ENCODE measurements at places on chromosomes 16 and 17.

GRCh38 chr17:59619035-59619297, 729 bp upstream of the CLTC start:
- ATAC-seq, result no peak

- ATAC-seq, result no peak
These were observed 25.4 kb downstream of the MAP1LC3B start for GRCh38 chr16:87417528-87417910.

DNA sequence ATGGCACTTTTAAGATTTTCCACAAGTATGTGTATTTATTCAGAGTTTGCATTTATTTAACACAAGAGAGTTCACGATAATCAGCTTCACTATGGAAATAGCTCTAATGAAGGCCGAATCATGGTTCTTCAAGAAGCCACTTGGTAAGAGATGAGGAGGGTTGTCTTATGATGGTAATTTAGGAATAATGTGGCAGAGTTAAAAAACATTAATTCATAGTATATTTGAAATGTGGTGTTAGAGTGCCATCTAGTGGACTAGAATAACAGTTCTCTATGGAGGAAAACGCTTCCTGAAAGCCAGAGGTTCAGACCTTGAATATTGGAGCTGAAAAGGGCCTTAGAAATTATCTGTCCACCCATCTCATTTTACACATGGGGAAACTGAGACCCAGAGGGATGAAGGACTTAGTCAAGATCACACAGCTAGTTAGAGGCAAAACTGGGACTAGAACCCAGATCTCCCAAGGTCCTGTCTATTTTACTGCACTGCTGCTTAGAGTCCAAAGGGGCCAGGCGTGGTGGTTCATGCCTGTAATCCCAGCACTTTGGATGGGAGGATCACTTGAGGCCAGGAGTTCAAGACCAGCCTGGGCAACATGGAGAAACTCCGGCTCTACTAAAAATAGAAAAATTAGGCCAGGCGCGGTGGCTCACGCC, 33.8 kb upstream of the KPNB1 start:
- ATAC-seq, result no peak

DNA sequence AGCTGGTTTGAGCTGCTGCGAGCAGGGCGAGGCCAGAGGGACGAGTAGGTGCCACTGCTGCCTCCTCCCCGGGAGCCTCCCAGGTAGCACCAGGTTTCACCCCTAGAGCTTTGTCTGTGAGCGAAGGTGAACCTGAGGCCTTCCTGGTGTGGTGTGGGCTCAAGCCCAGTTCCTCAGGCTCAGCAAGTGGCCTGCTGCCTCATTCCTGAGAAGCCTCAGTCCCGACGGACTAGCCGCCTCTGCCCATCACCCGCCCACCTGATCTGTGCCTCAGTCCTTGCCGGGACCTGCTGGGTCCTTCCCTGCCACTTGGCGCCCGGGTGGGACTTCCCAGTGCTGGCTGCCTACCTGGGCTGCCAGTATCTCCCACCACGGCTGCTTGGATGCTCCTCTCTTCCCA, 1.7 kb downstream of the NLRC3 start:
- ATAC-seq, result no peak

- no peak for ATAC-seq
These were observed 17.0 kb downstream of the LSM12 start for GRCh38 chr17:44049294-44050060.

DNA sequence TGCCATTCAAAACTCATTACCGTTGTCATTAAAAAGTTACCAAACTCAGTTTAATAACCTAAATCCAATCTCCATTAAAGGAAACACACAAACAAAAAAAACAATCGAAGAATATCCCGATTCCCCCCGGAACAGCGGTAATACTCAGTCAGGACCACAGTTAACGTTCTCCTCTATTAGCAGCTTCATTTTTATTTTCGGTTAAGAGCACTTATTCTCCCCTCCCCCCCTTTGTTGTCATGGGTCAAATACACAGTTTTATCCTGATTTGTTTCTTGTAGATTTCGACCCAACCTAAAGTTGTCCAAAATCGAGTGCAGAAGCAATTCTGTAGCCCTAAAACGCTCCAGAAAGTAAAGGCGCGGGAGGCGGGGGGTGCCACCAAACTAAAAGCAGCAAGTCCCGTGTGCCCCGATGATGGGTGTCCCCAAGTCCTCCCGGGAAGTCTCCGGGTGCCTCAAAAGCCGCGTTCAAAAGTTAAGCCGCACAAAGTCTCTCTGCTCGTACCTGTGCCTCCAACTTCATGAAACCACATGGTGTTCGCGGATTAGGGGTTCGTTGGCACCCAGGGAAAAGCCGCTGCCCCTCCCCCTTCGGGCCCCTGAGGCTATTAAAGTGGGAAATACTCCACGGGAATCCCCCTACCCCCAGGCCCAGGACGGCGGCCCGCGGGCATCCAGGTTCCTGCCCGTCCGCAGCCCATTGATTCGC, 996 bp downstream of the SUMO2 start:
- no peak for ATAC-seq

DNA sequence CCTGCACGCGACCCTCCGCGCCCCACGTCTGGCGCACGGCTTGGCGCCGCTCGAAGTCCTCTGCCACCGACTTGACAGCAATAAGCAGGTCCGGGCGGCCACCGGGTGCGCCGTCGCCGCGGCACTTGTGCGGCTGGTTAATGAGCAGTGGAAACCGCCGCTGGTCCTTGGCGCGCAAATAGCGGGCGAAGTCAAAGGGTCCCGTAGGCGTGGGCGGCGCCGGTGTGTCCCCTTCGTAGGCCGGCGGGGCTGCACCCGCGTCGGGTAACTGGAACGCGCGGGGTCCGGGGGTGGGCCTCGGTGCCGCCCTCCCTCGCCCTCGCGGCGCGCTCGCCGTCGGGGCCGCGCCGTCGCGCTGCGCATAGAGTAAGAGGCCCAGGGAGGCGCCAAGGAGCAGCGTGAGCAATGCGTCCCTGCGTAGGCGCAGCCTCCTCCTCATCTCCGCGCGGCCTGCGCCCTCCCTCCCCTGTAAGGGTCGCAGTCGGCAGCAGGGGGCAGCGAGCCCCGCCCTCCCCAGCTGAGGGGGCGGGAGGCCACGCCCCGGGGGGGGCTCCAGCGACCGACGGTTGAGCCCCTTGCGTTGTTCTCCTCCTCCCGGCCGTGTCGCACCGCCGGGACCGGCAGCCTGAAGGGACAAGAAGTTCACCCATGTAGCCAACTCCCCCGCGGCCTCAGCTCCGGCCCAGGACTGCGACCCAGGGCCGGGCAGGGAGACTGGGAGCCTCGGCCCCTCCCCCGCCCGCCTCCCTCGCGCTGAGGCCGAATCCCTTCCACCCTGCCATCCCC, 558 bp downstream of the B3GNT9 start:
- ATAC-seq, result peak; percentile 74

- peak; percentile 60 for ATAC-seq
These were observed 14.6 kb upstream of the CNGB1 start for GRCh38 chr16:57985204-57986181.

DNA sequence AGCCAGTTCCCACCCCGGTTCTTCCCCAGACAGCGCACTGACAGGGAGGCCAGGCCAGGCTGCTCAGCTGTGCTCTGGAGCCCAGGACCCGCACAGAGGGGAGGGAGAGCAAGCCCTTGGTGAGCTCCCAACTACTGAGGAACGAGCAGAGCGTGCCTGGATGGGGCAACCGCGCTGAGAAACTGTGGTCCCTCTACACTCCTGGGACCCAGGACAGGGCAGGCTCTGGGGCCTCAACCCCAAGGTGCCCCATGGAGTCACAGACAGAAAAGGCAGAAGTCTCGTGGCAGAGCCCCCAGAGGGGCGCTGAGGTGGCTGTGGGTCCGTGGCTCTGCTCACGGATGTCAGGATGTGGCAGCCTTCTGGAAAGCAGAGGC, 16.3 kb downstream of the SLX4 start:
- no peak for ATAC-seq

- no peak for ATAC-seq
These were observed 8.1 kb downstream of the MRM1 start for GRCh38 chr17:36609498-36609862.

GRCh38 chr17:43906951-43907424, 348 bp downstream of the MPP2 start:
- ATAC-seq, result no peak

GRCh38 chr17:77497578-77497934, 356.8 kb downstream of the SEC14L1 start:
- no peak for ATAC-seq

DNA sequence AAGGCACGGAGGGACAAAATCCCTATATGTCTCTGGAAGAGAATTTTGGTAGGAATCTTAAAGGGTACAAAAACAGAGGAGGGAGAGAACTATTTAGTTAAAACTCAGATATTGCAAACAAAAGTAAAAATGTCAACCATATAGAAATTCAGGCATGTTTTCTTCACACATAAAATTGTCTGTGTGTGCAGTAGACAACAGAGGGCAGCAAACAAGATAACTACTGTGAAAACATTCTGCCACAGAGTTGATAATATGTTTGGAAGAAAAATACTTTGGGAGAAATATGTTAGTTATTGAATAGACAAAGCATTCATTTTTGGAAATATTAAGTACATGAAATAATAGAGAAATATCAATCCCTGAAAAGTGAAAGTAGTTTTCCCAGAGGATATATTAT, 56.2 kb downstream of the SNX11 start:
- ATAC-seq, result no peak

DNA sequence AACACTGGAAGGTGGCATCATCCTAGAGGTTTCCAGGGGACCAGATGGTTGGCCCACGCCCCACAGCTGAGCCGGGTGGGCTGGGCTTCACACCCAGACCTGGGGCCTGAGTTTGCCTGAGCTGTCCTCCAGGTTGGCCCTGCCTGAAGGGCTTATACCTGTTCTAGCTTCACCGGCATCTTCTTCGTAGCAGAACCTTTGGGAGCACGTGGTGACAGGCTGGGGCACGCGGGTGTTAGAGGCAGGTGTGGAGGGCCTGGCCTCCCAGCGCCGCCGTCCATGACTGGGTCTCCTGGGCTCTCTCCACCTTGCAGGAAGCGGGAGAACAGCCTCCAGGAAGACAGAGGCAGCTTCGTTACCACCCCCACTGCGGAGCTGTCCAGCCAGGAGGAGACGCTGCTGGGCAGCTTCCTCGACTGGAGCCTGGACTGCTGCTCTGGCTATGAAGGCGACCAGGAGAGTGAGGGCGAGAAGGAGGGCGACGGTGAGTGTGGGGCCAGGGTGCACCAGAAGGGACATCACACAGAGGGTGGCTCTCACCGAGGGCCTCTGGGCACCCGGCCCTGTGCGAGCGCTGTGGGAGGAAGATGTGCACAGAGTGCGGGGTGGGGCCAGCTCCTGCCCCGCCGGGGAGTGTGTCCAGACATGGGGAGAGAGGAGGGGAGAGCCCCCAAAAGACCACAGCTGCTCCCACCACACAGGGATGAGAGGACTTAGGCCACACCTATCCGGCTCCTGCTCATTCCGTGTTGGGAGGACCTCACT, 4.6 kb upstream of the TEDC2 start:
- ATAC-seq, result no peak

DNA sequence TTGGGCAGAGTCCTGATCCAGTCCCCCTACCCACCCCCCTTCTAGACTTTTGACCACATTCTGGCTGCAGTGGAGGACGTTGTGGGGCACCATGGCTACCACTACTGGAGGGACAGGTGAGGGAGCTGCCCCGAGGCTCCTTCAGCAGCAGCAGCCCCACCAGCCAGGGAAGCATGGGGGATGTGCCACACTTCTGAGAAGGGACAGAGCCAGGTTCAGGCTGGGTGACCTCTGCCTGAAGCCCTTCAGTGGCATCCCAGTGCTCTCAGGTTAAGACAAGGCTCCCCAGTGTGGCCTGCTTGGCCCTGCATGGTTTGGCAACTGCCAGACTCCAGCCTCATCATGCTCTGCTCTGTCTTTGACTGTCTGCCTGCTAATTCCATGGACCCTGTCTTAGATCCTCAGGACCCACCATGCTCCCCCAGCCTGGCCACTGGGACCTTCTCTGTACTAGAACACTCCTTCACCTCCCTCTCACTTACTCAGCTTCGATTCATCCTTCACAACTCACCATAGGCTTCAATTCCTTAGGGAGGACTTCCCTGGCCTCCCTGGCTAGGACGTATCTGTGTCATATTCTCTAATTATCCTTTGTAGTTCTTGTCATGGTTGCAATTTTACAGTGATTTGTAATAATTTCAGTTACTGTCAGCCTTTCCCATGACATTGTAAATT, 8.8 kb downstream of the SLC9A5 start:
- ATAC-seq, result no peak

DNA sequence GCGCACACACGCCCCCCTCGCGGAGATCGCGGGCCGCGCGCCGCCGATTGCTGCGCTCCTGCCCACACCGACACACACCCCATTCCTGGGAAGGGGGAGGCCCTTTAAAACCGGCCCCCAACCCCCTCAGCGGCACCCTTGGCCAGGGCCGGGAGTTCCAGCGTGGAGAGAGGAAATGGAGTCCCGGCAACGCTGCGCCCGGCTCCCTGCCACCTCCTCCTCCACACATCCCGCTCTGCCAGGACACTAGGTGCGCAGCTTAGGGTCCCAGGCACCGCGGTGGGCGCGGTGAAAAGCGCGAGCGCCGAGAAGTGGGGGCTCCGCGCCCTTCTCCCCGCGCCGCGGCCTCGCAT, 397 bp downstream of the CDC42EP4 start:
- ATAC-seq, result no peak

DNA sequence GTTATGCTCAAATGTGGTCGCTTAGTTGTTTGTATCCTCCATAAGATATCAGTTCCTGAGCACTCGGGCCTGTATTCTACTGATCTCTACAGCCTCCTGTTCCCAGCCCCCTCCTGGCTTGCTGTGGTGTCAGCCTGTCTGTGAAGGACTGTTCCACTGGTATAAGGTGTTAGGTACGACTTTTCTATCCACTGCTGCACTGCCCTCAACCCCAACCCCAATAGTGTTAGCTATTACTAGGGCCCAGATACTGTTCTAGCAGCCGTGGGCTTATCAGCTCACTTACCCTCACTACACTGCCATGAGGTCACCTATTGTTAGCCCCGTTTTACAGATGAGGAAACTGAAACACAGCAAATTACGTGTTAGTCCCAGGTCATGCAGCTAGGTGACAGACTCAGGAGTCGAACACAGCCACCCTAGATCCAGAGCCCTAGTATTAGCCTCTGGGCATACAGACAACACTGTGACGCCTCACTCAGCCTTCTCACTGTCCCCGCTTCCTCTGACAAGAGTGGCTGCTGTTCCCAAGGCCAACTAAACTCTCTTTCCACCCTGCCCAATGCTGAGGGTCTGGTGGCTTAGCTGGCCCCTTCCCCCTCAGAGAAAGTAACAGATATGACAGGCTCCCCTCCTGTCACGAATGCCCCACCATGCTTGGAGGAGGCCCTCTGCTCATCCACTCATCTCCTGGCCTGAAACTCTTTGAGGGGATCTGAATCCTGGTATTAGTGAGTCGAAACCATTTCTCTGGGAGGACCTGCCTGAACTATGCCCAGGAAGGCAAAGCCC, 25.6 kb upstream of the ZNF652 start:
- ATAC-seq, result peak; percentile 41

Data from activated CD4-positive, CD25-positive, alpha-beta regulatory T cell treated with anti-CD3 and anti-CD28 coated beads, Interleukin-2, amount 50 U/mL, for 24 hours (primary cell).